ENCODE measurements at places on chromosomes 11 and 22.

GRCh38 chr11:56764976-56765375 lies 16.5 kb upstream of the OR9G4 start:
- DNase-seq, result no peak

DNA sequence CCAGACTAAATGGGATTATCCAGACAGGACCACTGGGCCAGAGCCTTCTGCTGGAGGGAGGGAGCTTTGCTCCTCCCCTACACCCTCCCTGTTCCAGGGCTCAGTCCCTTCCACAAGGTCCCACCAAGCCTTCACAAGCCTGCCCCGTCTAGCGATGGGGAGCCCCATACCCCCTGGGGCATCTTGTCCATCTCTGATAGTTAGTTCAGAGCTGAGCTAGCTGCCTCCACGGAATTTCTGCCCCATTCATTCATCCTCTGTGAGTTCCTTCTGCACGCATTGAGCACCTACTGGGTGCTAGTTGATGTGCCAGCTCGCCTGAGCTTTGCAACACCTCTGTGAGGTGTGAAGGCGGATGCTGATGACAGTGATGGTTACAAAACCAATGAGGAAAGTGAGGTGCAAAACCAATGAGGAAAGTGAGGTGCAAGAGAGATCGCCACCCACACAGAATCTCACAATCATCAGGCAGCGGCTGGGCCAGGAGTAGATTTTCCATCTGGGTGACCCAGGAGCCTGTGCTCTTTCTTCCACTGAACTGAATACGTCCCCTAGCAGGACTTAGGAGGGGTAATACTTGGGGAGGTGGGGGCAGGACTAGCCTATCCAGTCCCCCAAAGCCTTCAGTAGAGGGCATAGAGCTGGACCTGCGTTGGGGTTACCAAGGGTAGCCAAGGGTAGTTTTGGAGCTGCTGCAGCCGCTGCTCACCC lies 21.5 kb upstream of the CBX7 start:
- DNase-seq, result no peak

DNA sequence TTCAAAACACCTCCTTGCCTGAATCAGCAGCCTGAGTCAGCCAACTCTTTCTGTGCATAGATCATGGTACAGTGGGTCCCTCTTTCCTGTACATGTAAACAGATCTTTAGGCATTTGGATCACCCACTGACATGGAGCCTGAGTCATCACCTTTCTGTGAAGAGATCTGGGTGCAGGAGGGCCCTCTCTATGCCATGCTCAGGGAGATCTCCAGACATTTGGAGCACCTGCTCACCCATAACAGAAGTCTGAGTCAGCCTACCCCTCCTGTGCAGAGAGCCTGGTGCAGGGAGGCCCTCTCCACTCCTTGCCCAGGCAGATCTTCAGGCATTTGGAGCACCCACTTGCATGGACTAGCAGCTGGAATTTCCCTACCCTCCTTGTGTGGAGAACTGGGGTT lies 56.2 kb upstream of the GLYAT start:
- no peak for DNase-seq

- DNase-seq, result no peak
These were observed 173.3 kb downstream of the CADM1 start for GRCh38 chr11:115330684-115331482.

GRCh38 chr11:2881076-2881980 lies 4.2 kb downstream of the CDKN1C start:
- no peak for DNase-seq

GRCh38 chr11:88520391-88520790 lies 182.9 kb upstream of the CTSC start:
- no peak for DNase-seq

GRCh38 chr11:64438986-64439771 lies 80.2 kb downstream of the RPS6KA4 start:
- DNase-seq, result no peak

DNA sequence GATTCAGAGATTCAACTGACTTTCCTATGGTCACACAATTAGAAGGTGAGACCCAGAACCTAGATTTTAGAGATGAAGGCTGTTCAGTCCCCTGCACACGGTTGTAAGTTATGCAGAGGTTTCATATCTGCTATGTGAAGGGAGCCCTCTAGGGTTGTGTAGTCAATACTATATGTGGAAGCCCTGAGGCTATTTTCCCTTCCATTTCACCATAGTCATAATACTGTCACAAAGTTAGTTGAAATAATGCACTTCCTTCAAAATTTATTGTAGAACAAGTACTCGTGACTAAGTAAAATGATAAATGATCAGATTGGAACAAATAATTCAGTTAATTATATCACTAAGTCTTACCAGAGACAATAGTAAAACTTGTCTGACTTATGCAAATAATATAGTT lies 48.8 kb downstream of the ENDOD1 start:
- DNase-seq, result no peak

GRCh38 chr22:17717708-17718107 lies 56.6 kb downstream of the BID start:
- DNase-seq, result no peak

DNA sequence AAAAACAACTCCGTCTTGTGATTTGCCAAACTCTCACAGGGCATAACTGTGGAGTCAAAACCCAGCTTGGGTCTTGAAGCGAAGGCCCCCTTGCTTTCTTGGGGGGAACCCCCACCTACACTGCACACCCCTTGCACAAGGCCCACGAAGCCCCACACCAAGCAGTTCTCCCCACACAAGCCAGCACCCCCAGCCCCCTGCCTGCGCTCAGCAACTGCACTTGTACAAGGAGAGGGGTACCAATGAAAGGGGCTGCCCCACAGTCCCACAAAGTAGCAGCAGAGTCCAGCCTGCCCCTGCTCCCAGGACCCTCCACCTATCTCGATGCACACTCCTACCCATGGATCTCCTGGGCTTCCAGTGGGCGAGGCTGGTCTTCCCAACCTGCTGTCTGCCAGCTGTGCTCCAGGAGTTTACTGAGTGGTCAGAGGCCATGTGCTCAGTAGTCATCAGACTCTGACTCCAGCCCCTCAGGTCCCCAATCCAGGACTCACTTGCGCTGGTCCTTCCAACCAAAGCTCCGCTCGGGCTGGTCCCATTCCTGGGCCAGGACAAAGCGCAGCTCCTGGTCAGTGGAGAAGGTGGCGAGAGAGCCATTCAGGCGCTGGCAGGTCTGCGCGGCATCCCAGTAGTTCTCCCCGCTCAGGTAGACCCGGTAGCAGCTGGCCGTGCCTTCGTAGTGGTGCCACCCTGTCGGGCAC lies 57.7 kb downstream of the DGCR2 start:
- DNase-seq, result no peak

- no peak for DNase-seq
These were observed 696.2 kb upstream of the TENM4 start for GRCh38 chr11:80136991-80137390.

DNA sequence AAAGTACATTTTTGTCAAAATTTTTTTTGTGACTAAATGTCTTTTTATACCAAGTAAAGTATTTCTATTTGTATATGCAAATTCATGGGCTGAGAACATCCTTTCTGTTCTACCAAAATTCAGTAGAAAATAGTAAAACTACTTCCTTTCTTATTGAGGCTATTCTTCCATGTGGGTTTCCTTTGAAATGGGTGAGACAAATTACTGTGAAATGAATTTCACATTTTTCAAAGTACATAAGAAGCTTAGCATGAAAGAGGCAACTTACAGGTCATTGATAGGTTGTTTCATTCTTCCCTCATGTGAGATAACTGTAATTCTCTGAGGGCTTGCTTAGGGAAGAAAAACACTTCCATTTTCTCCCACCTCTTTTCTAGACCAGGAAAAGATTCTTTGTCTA lies 1.0 kb upstream of the OR6X1 start:
- DNase-seq, result no peak

DNA sequence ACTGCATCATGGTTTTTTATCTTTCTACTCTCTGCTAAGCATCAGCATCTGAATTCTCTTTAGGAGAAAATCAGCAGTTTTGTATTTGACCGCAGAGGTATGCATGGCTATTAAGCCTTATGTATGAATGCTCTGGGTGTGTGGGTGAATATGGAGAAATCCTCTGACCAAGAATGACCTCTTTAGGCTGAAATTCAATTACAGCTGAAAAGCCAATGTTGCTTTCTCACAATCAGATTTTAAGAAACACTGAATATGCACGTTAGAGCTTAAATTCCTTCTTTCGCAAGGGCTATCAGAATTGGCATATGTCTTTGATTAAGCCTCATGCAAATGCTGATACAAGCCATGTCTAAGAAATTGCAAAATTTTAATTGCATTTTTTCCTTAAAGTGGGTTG lies 43.2 kb downstream of the ARHGAP42 start:
- peak; percentile 20 for DNase-seq

GRCh38 chr22:23073526-23074229 lies 3.4 kb downstream of the GNAZ start:
- DNase-seq, result no peak

DNA sequence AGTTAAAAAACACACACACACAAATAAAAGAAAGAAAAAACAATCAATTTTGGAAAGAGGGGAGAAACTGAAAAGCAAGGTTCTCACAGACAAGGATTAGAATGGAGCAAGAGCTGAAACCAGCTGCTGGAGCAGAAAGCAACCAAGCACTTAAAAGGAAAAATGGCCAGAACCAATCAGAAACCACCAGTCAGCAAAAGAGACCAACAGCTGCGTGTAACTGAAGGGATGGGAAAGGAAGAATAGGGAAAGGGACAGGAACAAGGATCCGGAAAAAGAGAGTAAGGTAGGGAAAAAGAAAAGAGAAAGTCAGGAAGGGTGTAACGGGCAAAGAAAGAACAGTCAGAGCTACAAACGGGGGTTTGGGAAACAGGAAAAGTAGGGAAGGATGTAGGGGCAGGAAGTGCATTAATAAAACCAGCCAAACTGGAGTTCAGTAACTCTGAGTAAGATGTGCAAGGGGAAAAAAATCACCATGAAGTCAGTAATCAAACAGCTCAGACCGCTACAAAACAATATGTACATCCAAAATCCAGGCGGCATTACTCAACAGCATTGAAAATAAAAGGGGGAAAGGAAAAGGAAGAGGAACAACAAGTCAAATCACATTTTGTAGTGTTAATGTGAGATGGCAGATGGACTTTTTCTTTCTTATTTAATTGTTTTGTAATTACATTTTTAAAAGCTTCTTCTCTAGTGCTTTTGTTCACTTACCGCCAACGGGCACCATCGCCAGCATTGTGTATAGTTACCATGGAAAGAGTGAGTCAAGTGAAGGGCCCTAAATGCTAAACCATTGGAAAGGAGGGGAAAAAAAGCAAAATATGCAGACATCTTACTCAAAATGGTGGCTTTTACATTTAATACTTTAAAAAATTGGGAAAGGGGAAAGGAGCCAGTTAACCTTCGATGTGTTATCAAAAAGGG lies 49.2 kb downstream of the APOL5 start:
- peak; percentile 6 for DNase-seq

GRCh38 chr22:45450921-45451651 lies 37.6 kb downstream of the RIBC2 start:
- DNase-seq, result peak; percentile 98

- no peak for DNase-seq
These were observed 21.2 kb upstream of the OSBPL5 start for GRCh38 chr11:3186166-3186953.

GRCh38 chr22:45324311-45324711 lies 14.6 kb downstream of the FAM118A start:
- DNase-seq, result no peak

DNA sequence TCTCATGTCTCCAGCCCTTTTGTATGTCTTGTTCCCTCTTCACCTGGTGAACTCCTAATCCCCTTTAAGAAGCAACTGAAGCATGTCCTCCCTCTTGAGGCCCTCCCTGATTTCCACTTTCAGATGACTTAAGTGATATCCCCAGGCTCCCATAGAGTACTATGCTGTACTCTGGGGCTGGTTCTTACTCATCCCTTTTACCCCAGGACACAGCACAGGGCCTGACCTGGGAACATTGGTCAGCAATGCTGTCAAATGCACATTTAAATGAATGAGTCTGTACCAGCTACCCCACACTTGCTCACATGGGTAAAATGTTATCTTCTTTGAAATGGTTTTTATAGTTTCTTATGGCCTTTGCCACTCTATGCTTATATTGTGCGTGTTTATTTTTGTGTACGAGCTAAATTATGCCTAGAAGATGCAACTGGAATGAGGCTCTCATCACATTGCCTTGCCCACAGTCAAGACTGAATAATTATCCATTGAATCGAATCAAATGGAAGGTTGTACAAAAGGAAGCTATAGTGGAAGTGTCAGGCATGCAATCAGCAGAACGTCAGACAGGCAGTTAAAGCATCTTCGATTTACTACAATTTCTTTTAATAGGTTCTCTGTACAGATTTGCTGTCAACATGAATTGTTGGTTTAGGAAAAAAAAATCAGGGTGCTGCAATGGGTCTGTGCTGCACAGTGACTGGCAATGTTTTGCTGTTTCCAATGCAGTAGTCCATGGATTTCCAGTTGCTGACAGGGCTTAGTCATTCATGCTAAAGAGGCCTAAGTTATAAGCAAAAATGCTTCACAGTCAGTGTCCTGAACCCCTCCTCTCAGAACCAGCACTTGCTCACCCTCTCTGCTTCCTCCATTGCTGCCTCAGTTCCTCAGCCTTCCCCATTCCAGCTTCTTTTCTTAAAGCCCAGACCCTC lies 79.5 kb downstream of the PARVA start:
- DNase-seq, result no peak

DNA sequence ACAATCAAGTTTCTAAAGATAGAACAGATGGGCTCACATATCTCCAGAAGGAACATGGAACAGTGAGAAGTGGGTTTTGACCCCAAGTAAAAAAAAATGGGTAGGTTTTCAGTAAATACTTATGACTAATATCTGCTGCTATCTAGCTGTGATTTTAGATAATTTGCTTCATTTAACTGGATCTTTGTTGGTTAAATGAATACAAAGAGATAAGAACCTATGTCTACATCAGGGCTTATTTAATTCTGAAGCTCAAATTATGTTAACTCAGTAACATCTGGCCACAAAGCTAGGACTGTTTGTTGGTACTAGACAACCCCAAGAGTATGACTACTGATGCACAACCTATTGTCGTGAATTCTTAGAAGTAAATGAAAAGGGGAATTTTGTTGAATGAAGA lies 144.4 kb upstream of the SESN3 start:
- DNase-seq, result no peak

DNA sequence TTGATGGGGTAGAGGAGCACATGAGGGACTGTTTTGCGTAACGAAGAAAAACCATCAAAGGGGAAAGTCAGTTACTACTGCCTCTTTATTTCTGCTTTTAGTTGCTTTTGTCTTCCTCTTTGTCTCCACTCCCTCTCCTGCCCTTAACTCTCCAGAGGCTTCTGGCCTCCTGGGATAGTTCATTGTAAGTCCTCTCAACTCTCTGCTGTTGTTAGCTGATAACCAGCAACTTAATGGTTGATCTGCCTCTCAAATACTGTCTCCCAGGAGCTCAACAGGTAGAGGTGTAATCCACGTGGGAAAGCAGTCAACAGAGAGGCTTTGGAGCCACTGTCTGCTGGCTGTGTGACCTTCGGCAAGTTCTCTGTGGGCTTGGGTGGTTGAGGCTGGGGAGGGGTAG lies 47.3 kb downstream of the CCDC81 start:
- DNase-seq, result no peak

DNA sequence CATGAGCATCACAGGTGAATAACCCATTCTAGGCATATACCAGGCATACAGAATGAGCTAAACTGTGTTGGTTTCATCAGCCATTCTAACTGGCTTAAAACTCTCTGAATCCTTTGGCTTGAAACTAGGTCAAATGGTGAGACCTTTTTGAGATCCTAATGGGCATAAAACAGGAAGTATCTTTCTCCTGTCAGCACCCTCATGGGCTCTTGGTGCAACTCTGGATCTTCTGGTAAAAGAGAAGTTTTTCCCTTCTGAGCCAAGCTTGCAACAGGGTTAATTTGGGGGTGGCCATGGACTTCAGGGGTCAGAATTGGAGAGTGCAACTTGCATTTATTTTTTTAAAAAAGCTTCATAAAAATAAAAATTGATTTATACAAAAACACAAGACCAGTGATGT lies 67.9 kb upstream of the GRAMD1B start:
- DNase-seq, result no peak

- no peak for DNase-seq
These were observed 1055.3 kb downstream of the BRD1 start for GRCh38 chr22:48772286-48772907.
